Endothelial cell of umbilical vein (primary cell): ENCODE measurements at places on chromosomes 4 and X. TPM values are rescaled to one million over a fixed set of nuclear protein-coding genes. Genes with fewer than 3 reads are reported as not detected.

DNA sequence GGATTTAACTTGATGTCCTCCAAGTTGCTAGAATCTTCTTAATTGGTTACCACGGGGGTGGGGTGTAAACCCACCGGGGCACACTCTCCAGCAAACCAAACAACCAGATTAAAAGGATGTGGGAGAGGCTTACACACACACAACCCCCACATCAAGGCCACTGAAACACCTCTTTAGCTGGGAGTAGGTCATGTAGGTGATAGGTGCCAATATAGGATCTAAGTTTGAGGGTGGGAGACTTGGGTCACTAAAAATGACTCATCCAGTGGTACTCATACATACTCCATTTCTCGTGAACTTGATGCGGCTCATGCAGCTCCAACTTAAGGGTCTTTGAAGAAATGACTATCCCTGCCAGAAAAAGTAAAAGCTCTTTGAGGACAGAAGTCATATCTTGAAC, 20.5 kb upstream of the CD40LG start:
- H3K4me3 ChIP-seq, result no peak overlapping the region
- no peaks in the 10 kb centered on the region for H3K36me3 ChIP-seq
- no peak for DNase-seq
- H3K27ac ChIP-seq, result no peak overlapping the region
- no peaks in the 10 kb centered on the region for H3K27me3 ChIP-seq
- H3K4me1 ChIP-seq, result no peaks in the 10 kb centered on the region

DNA sequence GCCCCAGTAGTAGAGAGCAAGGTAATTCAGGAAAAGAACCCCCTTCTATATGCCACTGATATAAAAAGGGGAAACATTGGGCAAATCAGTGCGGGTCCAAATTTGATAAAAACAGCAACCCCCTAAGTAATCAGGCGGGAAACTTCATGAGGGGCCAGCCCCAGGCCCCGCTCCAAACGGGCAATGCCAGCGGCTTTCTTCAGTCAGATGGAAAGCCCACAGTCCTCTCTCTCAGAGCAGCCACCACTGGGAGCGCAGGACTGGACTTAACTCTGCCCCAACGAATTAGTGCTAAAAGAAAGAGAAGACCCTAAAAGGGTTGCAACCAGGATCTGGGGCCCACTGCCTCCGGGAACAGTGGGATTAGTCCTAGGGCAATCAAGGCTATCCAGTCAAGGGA, 9.9 kb downstream of the MAGEA11 start:
- H3K27me3 ChIP-seq, result peaks cover 3% of the 10 kb centered on the region
- DNase-seq, result no peak
- no peaks in the 10 kb centered on the region for H3K4me1 ChIP-seq

DNA sequence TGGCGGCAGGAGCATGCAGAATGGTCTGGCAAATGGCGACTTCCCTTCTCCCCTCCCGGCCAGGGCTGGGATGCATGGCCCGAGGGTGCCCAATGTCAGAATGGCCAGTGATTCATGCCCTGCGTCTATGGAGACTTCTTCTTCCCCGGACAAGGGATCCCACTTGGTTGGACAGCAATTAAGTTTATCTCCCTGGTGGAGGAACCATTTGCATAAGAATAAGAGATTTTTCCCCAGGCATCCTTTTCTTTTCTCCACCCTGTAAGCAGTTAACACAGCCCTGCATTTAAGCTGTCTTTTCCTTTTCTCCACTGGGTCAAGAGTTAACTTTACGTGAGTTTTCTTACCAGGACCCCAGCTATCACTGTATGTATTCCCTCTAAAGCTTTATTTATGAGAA, 856.6 kb downstream of the GLUD2 start:
- no peaks in the 10 kb centered on the region for H3K36me3 ChIP-seq
- no peak for DNase-seq
- no peak overlapping the region for H3K4me3 ChIP-seq
- no peak overlapping the region for H3K27ac ChIP-seq

GRCh38 chrX:140589657-140590056, 84.8 kb upstream of the SOX3 start:
- H3K4me3 ChIP-seq, result no peak overlapping the region
- no peak for DNase-seq

DNA sequence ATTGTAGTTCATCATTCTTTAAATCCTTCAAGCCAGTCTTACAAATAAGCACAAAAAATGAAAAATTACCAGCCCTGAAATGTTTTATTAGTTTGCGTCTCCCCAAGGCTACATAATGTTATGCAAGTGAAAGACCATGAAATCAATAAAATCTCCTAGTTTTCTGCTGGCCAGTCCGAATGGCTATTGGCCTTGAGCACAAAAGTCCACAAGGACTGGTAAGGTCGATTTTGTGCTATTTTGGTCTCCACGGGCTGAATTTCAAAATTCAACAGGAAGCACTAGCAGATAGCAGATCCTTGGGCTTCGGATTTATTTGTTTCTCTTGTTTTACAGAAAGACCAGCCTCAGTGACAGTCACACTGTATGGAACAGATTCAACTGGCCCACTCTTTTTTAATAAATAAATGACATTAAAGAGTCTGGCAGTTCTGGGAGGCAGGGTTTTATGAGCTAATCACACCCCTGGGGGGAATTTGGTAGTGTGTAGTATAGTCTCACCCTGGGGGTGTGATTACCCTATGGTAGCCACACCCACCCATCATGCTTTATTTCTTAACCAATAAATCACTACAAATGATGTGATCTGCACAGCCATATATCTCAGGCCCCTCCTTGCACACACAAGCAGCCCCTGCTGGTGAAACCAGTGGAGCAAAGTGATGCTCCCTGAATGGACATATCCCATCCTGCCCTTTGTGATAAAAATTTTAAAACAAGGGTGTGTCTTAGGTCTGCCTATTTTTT, 51.1 kb upstream of the TMEM33 start:
- H3K27me3 ChIP-seq, result peaks cover 42% of the 10 kb centered on the region
- no peak for DNase-seq
- H3K4me1 ChIP-seq, result peaks cover 6% of the 10 kb centered on the region
- H3K27ac ChIP-seq, result no peak overlapping the region

GRCh38 chr4:6591313-6591712, 16.3 kb downstream of the MAN2B2 start:
- no peak overlapping the region for H3K27ac ChIP-seq
- no peak overlapping the region for H3K4me3 ChIP-seq
- DNase-seq, result no peak
- H3K4me1 ChIP-seq, result no peaks in the 10 kb centered on the region

DNA sequence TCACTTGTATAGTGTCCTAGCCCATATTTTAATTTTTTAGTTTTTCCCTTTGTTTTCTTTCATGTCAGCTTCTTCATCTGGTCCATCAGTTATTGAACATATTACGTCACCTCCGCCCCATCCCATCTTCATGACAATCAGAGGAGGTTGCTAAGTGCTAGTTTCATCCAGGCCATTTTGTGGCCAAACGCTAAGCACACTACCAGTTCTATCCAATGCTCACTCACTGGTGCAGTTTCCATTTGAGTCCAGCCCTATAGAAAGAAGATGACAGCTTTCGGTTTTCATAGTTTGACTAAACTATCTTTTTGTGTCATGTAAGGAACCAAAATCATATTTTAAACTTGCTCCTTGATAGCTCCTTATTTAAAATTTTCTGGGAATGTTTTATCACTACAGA, 304.2 kb downstream of the TENM3 start:
- no peaks in the 10 kb centered on the region for H3K4me1 ChIP-seq
- H3K36me3 ChIP-seq, result no peaks in the 10 kb centered on the region
- no peak overlapping the region for H3K27ac ChIP-seq
- DNase-seq, result no peak
- no peak overlapping the region for H3K4me3 ChIP-seq

- H3K4me1 ChIP-seq, result peaks cover 12% of the 10 kb centered on the region
- no peaks in the 10 kb centered on the region for H3K36me3 ChIP-seq
- DNase-seq, result no peak
- H3K4me3 ChIP-seq, result no peak overlapping the region
- no peak overlapping the region for H3K27ac ChIP-seq
Measured at GRCh38 chr4:123624959-123625358, 228.4 kb downstream of the SPRY1 start.

DNA sequence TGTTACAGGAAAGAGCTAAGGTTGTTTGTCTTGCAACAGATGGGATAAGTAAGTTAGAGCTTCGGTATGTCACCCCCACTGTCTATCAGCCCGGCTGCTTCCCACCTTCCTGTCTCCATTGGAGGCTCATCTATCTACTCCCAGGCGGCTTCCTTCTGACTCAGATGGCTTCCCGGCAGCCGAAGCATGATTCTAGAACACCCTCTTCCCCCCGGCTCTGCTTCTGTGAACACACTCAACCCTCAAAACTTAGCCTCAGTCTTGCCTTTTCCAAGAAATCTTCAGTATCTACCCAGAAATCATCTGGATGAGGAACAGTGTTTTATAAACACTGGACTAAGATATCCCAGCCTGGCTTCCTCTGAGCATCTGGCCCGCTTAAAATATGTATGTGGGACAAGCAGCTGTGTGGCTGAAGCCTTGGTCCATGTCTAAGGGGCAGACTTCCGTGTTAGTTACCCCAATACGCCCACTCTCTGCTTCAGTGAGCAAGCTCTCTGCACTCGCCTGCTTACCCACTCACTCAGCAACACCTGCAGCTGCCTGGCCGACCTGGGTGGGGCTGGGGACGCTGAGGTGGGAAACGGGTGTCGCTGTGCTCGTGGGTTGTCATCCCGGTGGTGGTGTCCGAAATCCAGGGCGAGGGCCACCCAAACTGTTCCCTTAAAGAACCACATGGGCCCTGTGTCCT, 12.0 kb upstream of the SLC2A9 start:
- peaks cover 2% of the 10 kb centered on the region for H3K4me1 ChIP-seq
- H3K36me3 ChIP-seq, result no peaks in the 10 kb centered on the region
- no peak overlapping the region for H3K4me3 ChIP-seq
- H3K27ac ChIP-seq, result no peak overlapping the region
- peak; percentile 28 for DNase-seq
- H3K27me3 ChIP-seq, result no peaks in the 10 kb centered on the region

DNA sequence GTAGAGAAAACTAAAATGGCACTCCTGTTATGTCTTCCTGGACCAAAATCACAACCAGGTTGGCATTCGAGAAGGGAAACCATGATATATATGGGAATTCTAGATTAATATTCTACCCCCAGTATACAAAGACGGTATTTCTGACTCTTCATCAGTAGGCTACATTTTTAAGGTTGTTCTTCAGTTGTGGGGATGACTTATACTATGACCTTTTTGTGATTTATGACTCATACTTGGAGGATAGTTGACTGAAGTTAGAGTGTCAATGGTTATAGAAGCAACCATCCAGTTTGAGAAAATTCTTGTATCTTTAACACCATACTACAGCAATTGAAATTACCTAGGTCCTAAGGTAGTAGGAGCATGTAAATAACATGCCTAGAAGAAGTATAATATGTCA, 49.8 kb upstream of the CYSLTR1 start:
- no peak overlapping the region for H3K27ac ChIP-seq
- no peak overlapping the region for H3K4me3 ChIP-seq
- H3K36me3 ChIP-seq, result no peaks in the 10 kb centered on the region
- H3K27me3 ChIP-seq, result no peaks in the 10 kb centered on the region
- no peak for DNase-seq
- H3K4me1 ChIP-seq, result no peaks in the 10 kb centered on the region

DNA sequence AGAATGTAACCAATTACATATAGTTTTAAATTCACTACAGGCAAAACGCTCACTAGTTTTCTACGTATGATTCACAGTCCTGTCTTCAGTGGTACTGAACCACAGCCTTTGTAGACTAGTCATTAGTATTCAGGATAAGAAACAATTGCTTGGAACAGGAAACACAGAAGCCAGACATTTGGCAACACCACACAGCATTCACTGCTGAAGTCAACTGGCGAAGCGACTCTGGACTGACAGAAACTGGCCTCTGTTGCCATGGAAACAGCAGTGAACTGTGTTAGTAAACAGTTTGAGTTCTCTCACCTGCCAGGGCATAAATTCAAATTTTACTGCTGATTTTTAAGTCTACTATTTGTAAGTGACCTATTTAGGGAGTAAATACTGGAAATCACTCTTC, 57.6 kb downstream of the MAPK10 start:
- no peaks in the 10 kb centered on the region for H3K27me3 ChIP-seq
- H3K4me1 ChIP-seq, result peaks cover 2% of the 10 kb centered on the region
- no peak overlapping the region for H3K27ac ChIP-seq
- peak; percentile 85 for DNase-seq
- no peak overlapping the region for H3K4me3 ChIP-seq
- no peaks in the 10 kb centered on the region for H3K36me3 ChIP-seq

- no peaks in the 10 kb centered on the region for H3K36me3 ChIP-seq
- DNase-seq, result peak; percentile 34
- no peaks in the 10 kb centered on the region for H3K27me3 ChIP-seq
- H3K27ac ChIP-seq, result no peak overlapping the region
- no peak overlapping the region for H3K4me3 ChIP-seq
- no peaks in the 10 kb centered on the region for H3K4me1 ChIP-seq
Measured at GRCh38 chrX:13506574-13506973, 62.8 kb upstream of the EGFL6 start.

DNA sequence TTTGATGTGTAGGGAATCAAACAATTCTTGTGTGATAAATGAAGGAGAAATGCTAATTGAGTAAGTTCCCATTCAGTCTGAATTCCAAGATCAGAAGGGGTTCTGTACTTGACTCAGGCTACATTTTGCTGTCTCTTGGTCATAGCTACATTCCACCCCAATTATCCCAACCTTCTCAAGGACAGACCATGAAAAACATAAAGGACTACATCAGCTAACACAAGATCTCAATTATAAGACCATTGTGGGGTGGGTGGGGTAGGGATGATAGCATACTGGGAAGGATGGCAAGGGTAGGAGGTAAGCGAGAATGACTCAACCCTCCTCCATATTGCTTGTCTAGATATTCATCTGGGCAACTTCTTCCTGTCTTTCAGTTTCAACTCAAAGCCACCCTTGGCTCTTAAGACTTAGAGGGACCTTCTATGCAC, 87.4 kb upstream of the ETNPPL start:
- no peak overlapping the region for H3K27ac ChIP-seq
- no peaks in the 10 kb centered on the region for H3K36me3 ChIP-seq
- H3K27me3 ChIP-seq, result no peaks in the 10 kb centered on the region
- DNase-seq, result no peak

- H3K36me3 ChIP-seq, result no peaks in the 10 kb centered on the region
- no peaks in the 10 kb centered on the region for H3K4me1 ChIP-seq
- H3K27me3 ChIP-seq, result no peaks in the 10 kb centered on the region
- DNase-seq, result no peak
- no peak overlapping the region for H3K27ac ChIP-seq
Measured at GRCh38 chrX:20487227-20487626, 220.5 kb upstream of the RPS6KA3 start.

DNA sequence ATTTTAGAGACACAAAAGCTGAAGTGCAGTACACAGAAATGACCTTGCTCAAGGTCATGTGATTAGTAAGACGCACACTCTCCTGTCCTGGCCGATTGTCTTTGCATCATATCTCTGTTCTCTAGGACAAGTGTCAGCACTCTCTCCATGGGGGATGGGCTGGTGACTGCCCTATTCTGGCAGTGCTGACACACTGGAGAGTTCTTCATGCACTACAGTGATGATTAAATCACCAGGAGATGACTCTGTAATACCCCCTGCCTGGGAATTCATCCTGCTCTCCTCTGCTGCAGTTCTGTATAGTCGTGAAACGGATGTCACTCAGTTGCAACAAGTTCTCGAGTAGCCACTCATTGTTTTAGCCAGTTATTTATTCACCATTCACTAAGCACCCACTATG, 5.3 kb upstream of the SHISA3 start:
- no peak overlapping the region for H3K4me3 ChIP-seq
- no peaks in the 10 kb centered on the region for H3K36me3 ChIP-seq
- DNase-seq, result no peak
- H3K27me3 ChIP-seq, result no peaks in the 10 kb centered on the region

GRCh38 chrX:41667631-41668030, 21.1 kb upstream of the GPR34 start:
- no peaks in the 10 kb centered on the region for H3K36me3 ChIP-seq
- no peaks in the 10 kb centered on the region for H3K4me1 ChIP-seq
- no peaks in the 10 kb centered on the region for H3K27me3 ChIP-seq

Gene TCEANC
- total RNA-seq, result 0.75 and 1.8 TPM in 2 replicates

Gene PPP4R3C
- total RNA-seq, result not detected in 2 replicates

Gene KIAA1210
- not detected in 2 replicates for total RNA-seq

Gene SUPT20HL2
- not detected in 2 replicates for total RNA-seq

Gene FAM9B
- not detected in 2 replicates for total RNA-seq

Gene CFAP299
- total RNA-seq, result not detected in 2 replicates
